ENCODE measurements at places on chromosomes 12 and 14.

- no peak for DNase-seq
Observed at GRCh38 chr12:71691504-71692129, 5.7 kb downstream of the TMEM19 start.

- no peak for DNase-seq
Observed at GRCh38 chr12:131250028-131250950, 296.6 kb downstream of the ADGRD1 start.

DNA sequence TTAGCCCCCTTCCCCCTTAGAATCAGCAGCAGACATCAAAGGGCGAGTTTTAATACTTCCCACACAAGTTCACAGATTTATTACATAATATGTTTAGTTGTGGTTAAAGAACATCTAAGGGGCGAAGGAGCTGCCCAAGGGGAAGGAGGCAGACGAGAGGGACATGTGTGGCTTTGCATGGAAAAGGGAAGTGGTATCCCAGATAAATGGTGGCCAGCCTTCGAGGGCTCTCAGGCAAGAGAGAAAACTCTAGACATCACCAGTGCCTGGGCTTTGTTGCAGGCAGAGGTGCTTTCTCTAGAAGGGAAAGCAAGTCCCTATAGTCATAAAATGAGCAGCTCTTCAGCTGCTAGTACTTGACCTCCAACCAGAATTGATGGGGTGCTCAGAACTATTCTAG is 121.2 kb downstream of the CACNA1C start:
- DNase-seq: no peak

- DNase-seq: no peak
Observed at GRCh38 chr14:103544388-103545218, 15.6 kb downstream of the TRMT61A start.

- no peak for DNase-seq
Observed at GRCh38 chr14:25400607-25401206, 350.8 kb upstream of the STXBP6 start.

DNA sequence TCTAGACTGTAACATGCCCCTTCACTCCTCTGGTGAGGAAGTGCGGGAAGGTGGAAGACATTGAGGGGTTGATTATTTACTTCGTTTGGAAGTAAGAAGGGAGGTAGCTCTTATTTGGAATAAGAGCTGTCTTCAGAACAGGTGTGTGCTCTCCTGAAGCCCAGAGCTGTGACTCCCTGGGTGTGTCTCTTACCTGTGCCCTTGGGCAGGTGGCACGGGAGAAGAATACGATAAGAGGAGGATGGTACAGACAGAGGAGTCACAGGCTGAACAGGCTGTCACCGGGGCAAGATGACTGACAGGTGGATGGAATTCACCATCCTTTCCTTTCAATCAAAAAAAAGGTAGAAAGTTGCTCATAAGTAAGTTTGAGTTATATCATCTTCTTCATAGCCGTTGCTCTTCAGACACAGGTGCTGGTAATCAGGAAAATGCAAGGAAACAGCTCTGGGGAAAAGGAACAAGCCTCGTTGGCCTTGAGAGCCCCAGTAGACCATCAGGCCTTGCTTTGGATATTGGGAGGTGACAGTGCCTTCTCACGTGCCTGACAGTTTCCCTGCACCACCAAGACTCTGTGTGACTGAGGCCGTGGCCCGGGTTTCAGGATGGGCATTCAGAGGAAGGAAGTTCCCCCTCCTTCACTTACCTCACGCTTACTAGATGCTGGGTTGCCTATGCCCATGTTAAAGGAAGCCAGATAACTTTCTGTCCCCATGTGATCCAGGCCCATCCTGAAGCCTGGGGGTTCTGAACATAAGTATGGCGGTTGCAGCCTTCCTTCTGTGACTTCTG is 120.4 kb downstream of the ETV6 start:
- DNase-seq: no peak

DNA sequence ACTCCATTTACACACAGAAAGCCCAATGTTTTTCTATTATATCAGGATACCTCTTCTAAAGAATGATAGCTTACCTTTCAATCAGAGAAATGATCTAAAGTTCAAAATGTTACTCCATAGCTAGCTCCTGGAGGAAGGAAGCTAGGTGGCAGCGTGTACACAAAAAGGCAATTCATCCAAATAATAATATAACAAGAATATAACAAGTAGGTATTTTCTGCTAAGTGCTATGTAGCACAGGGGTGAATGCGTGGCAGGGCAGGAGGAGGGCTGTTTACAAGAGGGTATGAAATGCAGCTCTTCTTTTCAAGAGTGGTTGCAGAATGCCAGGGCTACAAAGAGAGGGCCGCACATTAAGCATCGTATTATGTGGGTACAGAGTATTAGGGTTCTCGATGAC is 663 bp upstream of the SNAPC1 start:
- no peak for DNase-seq
